ENCODE measurements at places on chromosomes 3 and 15.

DNA sequence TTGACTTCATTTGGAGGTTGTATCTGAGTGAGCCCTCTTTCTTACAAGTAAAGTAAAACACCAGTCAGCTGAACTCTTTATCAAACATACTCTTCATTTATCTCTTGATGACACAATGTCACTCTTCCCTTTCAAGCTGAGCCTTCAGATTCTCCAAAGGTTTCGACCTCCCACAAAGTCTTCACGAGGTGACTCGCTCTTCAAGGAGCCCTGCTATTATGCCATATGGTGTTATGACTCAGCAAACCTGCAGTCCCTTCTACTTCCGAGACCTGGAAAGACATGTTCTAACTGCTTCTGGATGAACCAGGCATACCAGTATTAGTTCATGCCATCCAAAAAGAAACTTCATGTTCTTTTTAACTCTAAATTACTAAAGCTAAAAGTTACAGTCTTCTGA lies 23.1 kb downstream of the AADAC start:
- no peak for DNase-seq

- DNase-seq, result no peak
Observed at GRCh38 chr3:193236599-193236998, 4.4 kb upstream of the PLAAT1 start.

DNA sequence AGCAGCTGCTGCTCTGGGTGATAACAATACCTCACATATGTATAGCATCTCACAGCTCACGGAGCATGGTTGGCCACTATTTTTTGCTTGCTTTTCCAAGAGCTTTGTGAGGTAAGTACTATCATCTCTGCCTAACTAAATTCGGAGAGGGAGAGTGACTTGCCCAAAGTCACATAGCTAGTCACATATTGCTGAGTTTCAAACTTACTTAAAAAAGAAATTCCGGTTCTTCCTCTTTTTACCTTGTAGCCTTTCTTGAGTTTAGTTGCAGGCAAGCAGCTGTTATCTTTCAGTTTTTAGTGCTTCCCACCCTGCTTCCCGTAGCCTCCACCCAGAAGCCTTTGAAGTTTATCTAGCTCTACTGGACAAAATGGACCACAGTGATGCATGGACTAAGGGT lies 309.2 kb downstream of the PDCD6IP start:
- no peak for DNase-seq

DNA sequence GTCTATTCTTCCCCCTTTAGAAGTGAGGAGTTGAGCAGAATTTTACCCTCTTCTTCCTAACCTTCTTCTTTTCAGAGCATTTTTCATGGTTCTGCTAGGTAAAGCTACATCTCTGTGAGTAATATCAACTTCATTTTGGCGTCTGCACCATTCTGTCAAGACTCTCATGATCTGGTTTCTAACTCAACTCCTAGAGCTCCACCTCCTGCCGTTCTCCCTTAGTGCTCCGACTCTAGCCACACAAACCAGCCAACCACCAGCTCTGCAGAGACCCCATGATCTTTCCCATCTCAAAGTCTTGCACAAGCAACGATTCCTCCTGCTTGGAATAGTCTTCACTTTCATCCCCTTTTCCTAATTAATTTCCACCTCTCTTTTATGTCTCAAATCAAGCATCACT lies 193.9 kb upstream of the TMC3 start:
- no peak for DNase-seq

DNA sequence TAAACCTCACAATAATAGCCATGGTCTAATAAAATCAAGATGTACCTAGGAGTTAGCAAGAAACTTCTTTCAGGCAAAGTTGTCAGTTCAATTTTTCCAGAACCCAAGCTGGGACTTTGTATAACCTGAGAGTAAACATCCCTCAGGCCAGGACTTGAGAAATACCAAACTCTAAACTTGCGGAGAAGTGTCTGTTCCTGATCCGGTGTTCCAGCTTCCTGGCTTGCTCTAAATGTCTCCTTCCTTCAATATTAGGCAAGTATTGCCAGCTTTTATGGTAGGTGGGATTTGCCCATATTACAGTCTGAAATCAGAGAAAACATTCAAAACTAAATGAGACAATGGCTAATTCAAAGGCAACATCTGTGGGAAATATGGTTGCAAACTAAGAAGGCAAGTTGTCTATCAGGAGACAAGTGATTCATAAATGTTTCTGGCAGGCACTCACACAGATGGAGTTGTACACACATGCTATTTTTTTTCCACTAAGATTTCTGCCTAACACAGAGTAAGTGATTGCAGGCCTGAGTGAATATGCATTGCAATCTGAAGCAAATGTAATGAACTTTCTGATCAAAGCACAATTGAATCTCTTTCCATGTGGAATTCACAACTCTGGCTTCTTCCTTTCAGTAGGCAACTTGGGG lies 88.3 kb upstream of the COL8A1 start:
- DNase-seq, result no peak

GRCh38 chr3:171489348-171489747 lies 29.1 kb upstream of the TNIK start:
- DNase-seq, result no peak

- peak; percentile 81 for DNase-seq
Observed at GRCh38 chr3:56783644-56784447, 17.9 kb downstream of the ARHGEF3 start.

DNA sequence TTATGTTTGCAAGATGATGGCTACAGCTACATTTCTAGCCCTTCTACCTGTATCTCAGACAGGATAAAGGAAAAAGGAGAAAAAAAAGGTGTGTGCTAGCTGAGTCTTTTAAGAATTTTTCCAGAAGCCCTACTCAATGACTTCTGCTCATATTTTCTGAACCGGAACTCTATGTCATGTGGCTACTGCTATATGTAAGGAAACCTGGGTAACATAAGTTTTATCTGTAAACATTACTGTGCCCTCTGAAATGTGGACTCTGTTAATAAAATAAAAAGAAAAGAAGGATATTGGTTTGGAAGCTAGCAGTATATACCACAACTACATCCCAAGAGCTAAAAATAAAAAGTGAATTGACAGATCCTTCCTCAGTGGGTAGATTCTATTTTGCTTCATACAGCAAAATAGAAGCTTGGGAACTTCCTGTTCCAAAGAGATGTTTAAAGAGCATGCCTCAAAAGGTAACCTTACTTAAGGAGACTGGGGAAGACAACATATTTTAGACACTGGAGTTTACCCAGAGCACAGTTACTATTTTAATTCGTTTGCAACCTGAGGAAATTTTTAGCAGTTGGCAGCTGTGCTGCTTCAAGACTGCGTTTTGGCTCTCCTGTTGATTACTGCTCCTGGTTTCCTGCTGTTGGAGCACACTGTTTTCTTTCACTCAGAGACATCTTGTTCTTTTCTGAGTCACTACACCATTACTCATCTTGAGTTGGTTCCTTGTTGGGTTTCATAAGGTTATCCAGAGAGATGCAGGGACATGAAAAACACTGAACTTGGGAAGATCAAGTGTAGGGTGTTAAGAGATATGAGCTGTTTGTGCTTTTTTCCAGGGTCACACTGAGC lies 280.7 kb downstream of the NFKBIZ start:
- DNase-seq, result no peak

DNA sequence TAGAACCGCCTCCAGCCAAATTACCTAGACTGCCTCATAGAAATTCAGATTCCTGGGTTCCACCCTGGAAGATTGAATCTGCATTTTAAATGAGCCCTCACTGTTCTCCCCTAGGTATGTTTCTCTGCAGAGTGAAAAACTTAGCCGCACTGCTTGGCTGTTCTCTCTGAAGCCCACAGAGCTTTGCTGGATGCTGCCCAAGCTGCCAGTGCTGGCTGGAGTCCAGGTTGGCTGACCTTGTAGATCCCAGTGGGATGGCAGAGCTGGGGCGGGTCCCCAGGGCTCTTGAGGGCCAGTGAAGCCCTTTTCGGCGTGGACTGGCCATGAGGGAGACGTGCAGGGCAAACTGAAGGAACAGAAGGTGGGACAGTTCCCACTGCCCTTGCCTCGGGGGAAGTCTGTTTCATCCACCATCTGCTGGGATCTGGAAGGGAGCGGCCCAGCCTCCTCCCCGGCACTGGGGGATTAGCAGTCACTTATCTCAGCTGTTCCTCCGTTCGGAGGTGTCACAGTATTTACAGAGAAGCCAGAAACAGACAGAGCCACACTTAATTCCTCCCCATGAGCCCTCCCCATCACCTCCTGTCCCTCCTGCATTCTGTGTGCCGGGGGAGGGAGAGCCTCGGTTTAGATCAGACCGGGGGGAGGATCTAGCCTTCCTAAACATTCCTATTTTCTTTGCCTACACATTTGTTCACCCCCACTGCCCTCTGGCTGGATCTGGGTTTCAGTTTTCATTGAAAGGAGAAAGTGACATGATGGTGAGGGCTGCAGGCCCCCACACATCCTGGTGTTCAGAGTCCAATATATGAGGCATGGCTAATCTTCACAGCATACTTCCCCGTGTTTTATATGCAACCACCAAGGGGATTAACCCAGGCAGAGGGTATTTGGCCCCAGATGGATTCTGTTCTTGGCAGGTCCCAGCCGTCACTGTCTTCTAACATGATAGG lies 4.1 kb upstream of the ACTC1 start:
- DNase-seq, result no peak
